Effector CD4-positive, alpha-beta T cell (primary cell): ENCODE measurements at places on chromosomes 5 and 9.

DNA sequence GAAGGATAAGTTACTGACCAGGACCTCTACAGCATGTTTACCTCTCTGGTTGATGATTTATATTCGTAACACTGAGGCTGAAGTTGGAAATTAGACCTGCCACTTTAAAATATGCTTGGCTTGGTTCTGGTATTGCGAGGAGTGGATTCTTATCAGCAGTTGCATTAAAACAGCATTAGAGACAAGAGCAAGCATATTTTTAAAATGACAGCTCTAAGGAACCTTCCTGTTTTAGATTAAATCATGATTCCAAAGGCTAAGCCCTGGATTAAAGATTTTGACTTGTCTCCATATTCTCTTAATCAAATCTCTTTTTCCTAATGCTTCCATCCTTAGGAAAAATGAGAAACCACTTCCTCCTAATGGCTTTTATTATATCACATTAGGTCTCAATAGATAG, 277.8 kb downstream of the KCTD16 start:
- DNase-seq, result no peak

GRCh38 chr9:99173570-99174504, 47.9 kb downstream of the ALG2 start:
- no peak for DNase-seq

- DNase-seq, result no peak
Observed at GRCh38 chr5:65668696-65669095, 43.9 kb downstream of the SHLD3 start.

DNA sequence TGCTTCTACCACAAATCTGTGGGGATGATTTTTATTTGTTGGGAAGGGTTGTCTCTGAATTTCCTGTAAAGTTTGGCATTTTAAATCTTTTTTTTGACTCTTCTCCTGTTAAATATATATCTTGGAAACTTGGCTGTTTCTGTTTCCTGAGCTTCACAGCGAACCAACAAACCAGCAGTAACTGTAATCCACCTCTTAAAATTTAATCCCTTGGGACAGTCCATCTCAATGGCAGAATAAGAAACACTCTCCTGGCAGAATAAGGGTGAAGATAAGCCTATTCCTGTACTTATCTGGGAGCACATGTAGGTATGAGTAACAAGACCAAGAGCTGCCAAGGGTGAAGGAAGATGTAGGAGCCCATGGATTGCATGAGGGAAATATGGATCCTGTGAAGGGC, 73.1 kb upstream of the RPS23 start:
- no peak for DNase-seq

- DNase-seq, result no peak
Observed at GRCh38 chr9:94720846-94721549, 5.5 kb upstream of the AOPEP start.

DNA sequence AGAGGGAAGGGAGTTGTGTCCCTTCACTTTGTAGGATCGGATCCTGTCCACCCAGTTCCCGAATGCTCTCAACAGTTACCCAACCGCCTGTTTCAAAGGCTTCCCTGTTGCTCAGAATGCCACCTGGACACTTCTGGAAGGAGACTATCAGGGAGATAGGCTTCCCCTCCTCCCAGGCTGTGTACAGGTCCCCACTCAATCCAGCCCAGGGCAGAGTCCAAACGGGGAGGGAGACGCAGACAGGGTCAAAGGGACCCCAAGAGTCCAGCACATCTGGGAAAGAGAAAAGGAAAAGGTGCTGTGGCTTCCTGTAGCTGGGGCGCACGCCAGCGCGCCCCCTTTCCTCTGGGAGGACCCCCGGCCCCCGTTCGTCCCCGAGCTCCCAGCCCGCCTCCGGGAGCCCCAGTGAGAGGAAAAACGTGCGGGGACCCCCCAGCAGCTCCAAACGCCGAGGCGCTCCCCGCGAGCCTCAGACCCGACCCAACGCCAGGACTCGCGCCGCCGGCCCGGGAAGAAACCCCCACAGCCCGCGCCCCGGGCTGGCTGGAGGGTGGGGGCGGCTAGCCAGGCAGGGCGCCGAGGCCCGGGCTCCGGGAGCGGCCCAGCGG, 640 bp downstream of the SURF4 start:
- no peak for DNase-seq

- DNase-seq, result no peak
Observed at GRCh38 chr5:143491646-143492045, 88.2 kb upstream of the NR3C1 start.

DNA sequence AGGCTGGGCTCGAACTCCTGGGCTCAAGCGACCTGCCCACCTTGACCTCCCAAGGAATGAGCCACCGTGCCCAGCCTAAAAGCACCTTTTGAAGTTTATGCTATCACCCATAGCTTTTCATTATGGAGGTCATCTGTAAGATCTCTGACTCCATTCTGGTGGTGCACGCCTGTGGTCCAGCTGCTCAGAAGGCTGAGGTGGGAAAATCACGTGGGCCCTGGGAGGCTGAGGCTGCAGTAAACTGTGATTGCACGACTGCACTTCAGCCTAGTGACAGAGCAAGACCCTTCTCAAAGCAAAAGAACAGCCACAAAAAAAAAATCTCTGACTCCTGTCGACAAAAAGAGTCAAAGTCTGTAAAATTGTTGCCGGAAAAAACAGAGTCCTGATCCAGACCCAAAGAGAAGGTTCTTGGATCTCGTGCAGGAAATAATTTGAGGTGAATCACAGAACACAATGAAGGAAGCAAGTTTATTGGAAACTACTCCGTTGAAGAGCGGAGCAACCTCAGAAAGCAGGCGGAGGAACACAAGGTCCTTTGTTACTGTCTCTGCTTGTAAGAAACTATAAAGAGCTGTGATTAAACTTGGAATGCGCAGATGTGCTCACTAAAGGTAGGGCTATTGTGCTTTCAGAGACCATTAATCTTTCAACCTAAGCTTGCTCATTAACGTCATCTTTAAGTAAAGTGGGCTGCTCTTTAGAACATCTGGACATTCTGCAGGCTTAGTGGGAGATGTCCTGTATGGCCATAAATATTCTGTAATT, 2.0 kb upstream of the HAUS6 start:
- DNase-seq, result no peak

DNA sequence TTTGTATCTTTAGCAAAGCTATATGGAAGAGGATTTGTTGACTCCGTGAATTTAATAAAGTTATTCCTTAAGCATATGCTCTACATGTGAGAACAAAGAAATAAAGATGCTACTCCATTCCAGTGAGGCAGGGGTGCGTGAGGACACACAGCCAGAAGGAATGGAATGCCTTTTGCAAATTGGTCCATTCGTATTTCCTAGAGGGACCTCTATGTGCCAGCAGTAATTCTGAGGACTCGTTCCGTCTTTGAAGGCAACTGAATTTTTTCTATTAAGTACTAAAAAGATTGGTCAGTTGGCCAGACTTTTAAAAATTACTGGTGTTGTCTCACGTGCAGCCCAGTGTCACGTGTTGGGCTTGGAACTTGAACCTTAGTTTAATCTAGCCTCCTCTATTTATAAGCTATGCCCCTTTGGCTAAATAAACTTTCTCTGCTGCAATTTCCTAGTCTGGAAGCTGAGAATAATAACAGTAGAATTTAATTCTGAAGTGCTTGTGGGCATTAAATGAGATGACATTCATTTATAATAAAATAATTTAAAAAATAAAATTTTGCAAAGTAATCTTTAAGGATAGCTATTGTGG, 13.9 kb downstream of the RAI14 start:
- DNase-seq, result no peak

GRCh38 chr9:137828527-137829259, 48.9 kb upstream of the CACNA1B start:
- DNase-seq, result no peak

DNA sequence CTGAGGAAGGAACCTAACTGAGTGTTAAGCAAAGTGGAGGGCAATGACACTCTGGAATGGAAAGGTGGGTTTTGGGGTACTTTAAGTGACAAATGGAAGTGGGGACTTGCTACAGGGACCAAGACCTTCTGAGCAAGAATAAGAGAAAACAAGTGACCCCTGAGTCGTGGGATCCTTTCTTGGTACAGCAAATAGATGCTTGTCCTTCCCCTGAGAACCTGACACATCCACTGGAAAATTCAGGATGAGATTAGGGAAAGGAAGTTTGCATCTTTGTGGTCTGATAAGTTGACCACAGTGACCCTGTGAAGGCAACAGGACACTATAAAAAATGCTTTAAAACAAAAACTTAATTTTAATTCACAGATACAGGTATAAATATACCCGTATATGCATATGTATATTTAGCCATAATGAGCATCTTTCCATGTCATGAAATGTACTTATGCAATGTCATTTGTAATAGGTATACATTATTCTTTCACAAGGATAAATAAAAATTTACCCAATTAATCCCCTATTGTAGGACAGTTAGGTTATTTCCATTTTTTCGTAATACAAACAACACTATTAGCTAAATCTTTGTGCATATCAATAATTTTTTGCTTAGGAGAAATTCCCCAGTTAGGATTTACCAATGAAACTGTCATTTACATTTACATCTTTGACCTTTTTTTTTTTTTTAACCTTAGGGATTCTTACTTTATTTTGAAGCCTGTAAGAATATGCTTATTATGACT, 2.0 kb upstream of the IRF1 start:
- DNase-seq, result no peak
